Stimulated activated CD4-positive, alpha-beta T cell treated with anti-CD3 and anti-CD28 coated beads, Interleukin-4, amount 100 ng/mL, for 1 hour (primary cell): ENCODE measurements at places on chromosomes 4 and X.

- DNase-seq: no peak
Observed at GRCh38 chrX:24154490-24155034, 5.0 kb downstream of the ZFX start.

- DNase-seq: no peak
Observed at GRCh38 chr4:147409350-147409749, 71.5 kb upstream of the EDNRA start.

DNA sequence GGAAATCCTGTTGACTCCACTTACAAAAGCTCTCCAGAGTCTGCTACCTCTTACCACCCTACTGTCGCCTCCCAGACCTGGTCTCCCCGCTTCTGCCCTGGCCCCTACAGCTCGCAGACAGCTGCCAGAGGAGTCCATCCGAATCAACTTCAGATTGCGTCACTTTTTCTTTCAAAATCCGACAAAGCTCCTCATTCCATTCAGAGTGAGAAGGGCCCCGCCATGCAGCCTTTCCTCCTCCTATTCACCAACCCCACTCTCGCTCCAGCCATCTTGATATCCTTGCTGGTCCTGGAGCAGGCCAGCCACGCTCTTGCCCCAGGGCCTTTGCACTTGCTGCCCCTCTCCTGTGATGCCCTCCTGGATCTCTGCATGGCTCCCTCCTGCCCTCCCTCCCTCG lies 5.2 kb upstream of the OPN1LW start:
- DNase-seq: no peak

GRCh38 chr4:84846985-84847384 lies 119.5 kb downstream of the WDFY3 start:
- DNase-seq: no peak

- DNase-seq: no peak
Observed at GRCh38 chr4:153005899-153006381, 69.8 kb downstream of the FHDC1 start.

- no peak for DNase-seq
Observed at GRCh38 chrX:35166023-35166422, 223.4 kb downstream of the FAM47B start.

DNA sequence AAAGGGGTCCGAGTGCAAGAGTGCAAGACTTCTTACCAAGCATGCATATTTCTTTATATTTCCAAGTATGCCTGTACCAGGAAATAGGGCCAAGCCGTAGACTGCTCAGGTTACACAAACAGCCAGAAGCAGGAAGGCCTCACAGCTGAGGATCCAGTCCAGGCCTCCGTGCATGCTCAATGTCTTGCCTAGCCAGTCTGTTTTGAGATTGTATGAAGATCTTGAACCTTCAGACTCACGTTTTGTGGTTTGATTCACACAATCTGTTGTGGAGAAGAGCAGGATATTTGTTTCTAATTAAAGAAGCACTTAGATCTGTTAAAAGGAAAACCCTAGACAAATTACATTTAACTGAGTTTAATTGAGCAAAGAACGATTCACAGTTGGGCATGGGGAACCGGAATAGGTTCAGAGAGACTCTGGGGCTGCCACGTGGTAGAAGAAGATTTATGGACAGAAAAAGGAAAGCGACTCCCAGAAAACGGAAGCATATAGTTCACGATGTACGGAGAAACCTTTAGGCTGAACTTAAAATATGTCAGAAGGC lies 1.2 kb downstream of the MGST2 start:
- no peak for DNase-seq

- DNase-seq: no peak
Observed at GRCh38 chrX:96436105-96436504, 248.5 kb upstream of the DIAPH2 start.

GRCh38 chr4:147837435-147837834 lies 105.5 kb downstream of the ARHGAP10 start:
- no peak for DNase-seq

GRCh38 chr4:145530662-145531061 lies 49.0 kb downstream of the SMAD1 start:
- DNase-seq: no peak

- no peak for DNase-seq
Observed at GRCh38 chrX:23902419-23902818, 5.3 kb downstream of the APOO start.

GRCh38 chr4:174156239-174156826 lies 127.1 kb downstream of the FBXO8 start:
- DNase-seq: no peak

DNA sequence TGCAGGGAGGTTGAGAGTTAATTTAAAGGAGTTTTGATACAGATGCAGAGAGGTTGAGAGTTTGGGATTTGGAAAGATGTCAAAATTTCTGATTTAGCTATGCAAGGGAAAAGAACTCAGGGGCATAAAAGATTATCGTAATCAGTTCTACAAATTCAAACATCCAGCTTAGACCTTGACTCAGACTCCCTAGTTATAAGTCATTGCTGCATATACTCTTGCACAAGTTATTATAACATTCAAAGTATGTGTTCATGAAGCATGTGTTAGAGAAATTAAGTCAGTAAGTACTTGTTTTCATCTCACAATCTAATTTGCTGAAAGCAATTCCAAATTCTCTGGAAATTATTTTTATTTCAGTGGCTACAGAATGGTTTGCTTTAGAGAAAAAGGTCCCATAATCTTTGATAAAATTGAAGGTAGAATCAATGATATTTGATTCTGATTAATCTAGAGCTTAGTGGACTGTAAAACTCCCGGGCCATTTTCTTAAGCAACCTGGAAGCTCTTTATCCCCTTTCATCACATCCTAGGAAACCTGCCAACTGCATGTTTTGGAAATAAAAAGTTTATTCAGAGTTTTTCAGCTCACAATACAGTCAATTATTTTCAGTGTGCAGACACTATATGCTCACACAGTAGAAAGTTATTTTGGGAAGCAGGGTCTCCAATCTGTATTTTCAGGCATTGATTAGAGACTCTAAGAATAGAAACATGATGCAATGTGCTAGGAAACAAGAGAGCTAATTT lies 132.9 kb upstream of the SPANXC start:
- no peak for DNase-seq

GRCh38 chr4:186948361-186949242 lies 224.9 kb upstream of the FAT1 start:
- no peak for DNase-seq

- no peak for DNase-seq
Observed at GRCh38 chrX:68953331-68953730, 124.5 kb downstream of the EFNB1 start.

DNA sequence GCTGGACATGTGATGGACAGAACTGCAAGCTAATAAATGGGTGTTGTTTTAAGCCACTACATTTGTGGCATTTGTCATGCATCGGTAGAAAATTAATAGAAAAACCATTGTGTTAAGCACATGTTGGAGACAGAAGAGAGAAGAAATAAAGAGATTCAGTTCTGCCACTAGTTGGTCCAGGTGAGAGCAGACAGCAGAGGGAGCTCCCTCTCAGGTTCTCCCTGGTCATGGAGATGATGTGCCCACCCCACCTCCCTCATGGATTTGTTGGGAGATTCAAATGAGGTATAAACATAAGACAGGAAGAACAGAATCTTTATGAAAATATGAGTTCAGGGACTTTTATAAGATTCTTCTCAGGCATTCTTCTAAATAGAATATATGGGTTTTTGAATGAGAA lies 36.8 kb upstream of the OCIAD2 start:
- DNase-seq: no peak

- no peak for DNase-seq
Observed at GRCh38 chr4:156413239-156414135, 459.8 kb upstream of the CTSO start.

DNA sequence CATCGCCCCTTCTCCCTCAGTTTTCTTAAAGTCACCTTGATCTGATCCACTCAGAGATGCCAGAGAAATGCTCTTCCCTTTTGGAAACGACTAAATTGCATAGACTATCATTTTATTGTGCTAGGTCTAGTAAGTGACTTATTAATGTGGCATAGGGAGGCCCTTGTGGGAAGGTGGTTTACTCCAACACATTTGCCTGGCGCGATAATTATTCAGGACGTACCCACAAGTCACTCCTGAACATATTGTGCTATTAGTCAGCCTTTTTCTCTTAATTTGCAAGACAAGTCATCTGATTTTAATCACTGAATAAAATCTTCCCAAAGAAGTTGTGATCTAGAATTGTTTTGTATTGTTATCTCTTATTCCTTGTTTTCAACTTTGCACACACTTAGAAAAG lies 7.6 kb downstream of the ENPEP start:
- DNase-seq: no peak

DNA sequence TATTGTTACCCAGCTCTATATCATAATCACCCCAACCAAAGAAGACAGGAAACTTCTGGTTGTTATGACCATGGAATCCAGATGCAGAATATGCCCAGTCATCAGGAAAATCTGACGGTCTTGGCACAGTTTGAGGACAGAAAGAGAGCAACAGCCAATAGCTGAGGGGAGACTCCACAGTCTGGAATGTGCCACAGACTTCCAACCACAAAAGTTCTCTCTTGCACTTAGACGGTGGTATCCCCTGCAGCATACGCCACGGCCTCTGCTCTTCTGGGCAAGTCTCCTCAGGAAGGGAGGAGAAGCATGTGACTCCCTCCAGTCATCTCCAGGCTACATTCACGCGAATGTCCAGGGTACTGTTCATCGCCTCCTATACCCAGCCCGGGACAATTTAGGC lies 18.4 kb downstream of the ZNF827 start:
- no peak for DNase-seq

GRCh38 chrX:118630848-118631247 lies 96.6 kb upstream of the IL13RA1 start:
- DNase-seq: no peak

DNA sequence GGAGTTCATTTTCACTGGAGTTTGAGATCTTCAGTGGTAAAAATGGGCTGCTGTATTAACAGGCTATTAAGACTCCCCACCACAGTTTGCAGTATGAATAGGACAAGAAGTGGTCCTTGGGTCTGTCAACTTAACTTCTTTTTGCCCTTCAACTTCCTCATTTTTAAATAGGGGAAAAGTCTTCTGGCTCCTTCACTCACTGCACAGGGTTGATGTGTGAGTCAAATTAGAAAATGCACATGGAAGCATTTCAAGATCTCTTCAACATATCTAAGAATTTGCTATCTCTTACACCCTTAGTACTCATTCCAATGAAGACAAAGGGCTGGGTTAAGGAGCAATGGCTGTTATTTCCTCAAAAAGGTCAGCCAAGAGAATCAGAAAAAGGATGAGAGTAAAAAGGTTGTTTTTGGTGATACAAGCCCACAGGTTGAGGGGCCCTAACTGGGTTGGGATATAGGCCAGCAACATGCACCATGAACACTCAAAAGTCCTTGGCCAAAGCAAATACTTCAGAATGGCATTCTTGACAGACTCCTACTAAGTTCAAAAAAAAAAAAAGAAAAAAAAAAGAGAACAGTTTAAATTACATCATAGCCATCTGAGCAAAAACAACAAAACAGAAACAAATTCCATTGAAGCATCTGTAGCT lies 13.4 kb downstream of the PDE5A start:
- DNase-seq: no peak

- DNase-seq: no peak
Observed at GRCh38 chr4:9904976-9905587, 116.2 kb downstream of the SLC2A9 start.

DNA sequence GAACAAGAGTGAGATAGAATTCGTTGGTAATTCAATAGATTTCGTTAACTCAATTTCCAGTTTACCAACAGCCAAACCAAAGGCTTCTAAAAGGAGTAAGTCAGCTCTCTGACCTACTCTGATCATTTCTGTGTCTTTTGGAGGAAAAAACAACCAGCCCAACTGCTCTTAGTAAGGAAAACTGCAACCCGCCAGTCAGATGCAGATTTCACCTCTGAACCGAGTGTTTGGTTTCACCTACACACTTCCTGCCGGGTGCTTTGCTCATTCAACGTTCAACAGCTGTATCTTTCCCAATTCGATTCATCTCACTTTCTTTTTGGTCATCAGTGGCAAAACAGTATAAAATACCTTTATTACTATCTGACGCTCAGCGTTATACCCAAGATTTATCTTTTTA lies 24.5 kb downstream of the TMSB4X start:
- DNase-seq: peak; percentile 30

- DNase-seq: no peak
Observed at GRCh38 chr4:114192854-114193253, 213.4 kb upstream of the ARSJ start.

GRCh38 chr4:53937918-53938317 lies 126.5 kb downstream of the CHIC2 start:
- no peak for DNase-seq

GRCh38 chr4:7693711-7694110 lies 245.9 kb downstream of the AFAP1 start:
- no peak for DNase-seq

DNA sequence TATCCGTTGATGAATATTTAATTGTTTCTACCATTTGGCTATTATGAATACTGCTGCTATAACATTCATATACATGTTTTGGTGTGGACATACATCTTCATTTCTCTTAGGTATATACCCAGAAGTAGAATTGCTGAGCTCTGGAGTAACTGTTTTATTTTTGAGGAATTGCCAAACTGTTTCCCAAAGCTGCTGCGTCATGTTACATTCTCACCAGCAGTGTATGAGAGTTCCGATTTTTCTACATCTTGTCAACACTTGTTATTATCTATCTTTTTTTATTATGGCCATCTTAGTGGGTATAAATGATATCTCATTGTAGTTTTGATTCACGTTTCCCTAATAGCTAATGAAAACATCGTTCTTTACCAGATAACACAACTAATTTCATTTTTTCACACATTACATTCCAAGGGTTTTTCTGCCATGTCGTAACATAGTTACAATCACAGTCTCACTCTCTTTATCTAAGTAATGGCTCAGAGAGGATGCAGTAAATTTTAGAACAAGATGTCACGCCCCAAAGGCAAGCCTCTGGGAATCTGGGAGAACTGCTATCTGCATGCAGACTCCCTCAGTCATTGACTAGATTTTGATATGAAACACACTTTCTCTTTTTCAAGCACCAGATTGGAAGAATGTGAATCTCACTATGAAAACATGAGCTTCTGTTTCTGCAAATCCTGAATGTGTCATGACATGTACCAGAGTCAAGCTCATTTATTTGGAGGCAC lies 10.3 kb downstream of the ARHGAP6 start:
- no peak for DNase-seq

DNA sequence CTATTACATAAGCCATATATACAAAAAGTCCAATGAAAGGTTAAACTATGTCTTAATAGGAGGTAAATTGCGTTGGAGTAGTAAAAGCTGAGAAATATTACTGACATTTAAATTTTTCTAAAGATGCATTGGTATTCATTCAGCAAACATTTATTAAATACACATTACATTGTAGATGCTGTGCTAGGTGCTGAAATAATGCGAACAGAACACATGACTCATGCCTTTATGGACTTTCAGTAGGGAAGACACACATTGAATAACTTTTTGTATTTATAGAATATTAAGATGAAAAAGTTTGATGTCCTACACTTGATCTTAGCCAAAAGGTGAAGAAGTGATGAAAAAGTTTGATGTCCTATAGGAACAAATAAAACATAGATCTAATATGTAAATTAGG lies 871.1 kb upstream of the SLIT2 start:
- DNase-seq: no peak

- DNase-seq: no peak
Observed at GRCh38 chr4:123462007-123462406, 65.4 kb downstream of the SPRY1 start.

- DNase-seq: no peak
Observed at GRCh38 chr4:62004881-62005280, 804.8 kb downstream of the ADGRL3 start.

- DNase-seq: no peak
Observed at GRCh38 chrX:111103246-111103645, 7.3 kb downstream of the PAK3 start.
